AG08396 (cell line): ENCODE measurements at places on chromosomes 2 and 18.

DNA sequence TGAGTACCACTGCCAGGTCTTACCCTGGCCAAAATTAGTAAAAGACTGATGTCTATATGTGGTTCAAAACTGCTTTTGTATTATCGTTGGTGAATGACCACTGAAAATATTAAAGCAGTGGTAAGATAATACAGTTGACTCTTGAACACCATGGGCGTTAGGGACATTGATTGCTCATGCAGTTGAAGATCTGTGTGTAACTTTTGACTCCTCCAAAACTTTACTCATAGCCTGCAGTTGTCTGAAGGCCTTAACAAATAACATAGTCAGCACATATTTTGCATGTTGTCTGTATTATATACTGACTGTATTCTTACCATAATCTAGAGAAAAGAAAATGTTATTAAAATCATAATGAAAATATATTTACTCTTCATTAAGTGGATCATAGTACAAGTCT is 5.8 kb upstream of the ANKRD12 start:
- no peak for DNase-seq

DNA sequence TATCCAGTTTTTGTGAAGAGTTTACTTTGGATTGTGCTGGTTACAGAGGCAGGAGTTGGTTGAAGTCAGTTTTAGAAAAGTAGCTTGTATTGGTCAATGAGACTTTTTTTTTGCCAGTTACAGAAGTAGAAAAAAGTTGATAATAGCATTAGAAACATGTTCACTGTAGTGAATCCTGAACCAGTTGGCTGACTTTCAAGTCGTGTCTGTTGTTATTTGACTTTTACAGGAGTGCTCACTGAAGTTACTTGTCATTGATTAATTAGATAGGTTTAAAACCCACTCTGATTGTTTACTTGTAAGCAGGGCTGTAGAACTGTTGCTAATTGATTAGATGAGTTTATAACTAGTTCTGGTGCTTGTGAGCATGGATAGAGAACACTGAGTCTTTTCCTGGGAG is 312.0 kb upstream of the VWC2L start:
- DNase-seq, result no peak

- DNase-seq, result no peak
Measured at GRCh38 chr2:120230515-120231471, 7.6 kb upstream of the TMEM185B start.

- no peak for DNase-seq
Measured at GRCh38 chr2:132583666-132584360, 86.2 kb downstream of the LYPD1 start.

GRCh38 chr2:28364610-28365009 is 28.0 kb upstream of the FOSL2 start:
- DNase-seq, result no peak

- DNase-seq, result no peak
Measured at GRCh38 chr2:1729242-1729641, 15.1 kb downstream of the PXDN start.

DNA sequence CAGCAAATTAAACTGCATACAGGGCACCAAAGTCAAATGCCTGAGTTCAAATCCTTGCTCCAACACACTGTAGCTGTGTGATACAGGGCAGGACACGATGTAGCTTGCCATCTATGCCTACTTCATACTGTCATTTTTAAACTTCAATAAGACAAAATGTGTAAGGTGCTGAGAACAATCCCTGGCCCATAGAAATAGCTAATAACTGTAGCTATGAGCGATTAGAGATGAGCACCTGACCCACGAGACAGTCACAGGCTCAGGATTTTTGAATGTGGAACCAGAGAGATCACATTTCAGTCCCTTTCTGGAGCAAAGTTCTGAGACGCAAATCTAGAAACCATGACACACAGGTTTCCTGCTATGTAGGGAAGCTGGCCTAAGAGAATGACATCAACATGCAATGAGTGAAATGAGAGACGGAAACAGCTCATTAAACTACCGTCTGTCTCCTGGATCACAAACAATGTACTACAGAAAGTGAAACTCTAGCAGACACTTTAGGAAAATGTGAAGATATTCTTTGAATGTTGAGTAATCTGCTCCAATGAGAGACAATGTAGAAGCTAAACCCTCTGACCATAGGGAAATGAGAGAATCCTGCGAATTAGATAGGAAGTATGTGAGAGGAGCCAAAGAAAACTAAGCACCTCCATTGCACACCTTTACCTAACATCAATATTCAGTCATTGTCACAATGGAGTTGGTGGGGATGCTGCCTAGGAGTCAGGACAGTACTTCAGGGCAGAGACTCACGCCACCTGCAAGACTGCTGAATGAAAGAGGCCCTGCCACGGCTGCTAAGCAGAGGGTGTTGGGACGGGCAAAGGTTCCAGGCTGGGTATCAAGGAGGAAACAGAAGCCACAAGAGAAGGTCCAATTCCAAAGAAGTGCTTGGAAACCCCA is 25.5 kb downstream of the B4GALT6 start:
- DNase-seq, result no peak

- DNase-seq, result no peak
Measured at GRCh38 chr18:59961070-59961469, 61.3 kb downstream of the PMAIP1 start.

DNA sequence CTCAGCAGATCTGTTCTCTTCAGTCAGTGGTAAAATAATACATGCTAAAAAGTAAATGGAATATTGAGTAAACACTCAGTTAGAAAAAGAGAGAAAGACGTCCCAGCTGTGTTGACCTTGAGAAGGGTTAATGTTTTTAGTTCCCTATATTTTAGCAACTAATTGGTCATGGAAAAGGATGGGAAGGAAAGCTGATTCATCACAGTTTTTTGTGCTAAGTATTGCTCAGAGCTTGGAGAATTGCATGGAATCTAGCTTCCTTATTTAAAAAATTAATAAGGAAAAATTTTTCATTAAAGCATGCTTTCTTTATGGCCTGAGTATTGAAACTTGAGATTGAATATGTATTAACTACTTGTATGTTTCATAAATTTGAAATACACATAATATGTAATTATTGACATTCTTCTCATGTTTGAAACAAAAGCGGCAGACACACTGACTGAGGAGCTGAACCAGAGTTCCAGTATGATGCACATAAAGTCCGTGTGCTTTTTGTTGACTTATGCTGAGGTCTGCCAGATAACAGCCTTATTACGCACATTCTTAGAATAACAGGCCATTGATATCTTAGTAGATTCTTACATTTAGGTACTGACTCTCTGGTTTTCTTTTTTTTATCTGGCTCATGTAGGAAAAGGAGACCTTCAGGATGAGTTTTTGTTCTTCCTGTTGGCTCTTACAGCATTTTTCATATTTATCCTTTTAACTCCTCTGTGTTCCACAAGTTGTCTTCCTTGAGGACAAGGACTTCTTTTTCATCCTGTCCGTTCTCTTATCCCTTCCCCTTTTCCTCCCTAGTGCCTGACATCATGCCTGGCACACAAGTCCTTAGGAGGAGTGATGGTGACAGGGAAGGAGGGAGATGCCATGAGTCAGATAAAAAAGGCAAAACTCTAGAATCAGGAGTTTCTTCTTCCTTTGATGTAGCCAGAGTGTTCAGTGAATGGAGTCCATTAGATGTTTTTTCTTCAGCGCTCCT is 194.1 kb downstream of the PTPRM start:
- no peak for DNase-seq

- DNase-seq, result no peak
Measured at GRCh38 chr2:30223413-30223874, 7.9 kb upstream of the LBH start.

DNA sequence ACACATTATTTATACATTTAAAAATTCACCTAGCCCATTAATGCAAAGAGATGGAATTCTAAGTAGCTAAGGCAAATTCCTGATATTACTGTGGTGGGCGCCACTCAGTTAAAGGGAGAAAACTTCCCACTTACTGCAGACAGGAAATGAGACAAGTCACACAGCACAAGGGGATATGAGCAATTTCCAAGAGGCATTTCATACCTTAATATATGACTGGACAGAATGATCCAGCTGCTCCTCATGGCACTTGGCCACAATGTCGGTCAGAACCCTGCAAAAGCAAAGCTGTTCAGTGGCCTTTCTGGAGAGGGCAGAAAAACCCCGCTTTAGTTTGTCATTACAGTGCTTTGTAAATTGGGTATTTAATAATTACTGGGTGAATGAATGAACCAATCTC is 121.4 kb upstream of the CCDC195 start:
- DNase-seq, result peak; percentile 63

GRCh38 chr18:48292229-48292628 is 117.0 kb downstream of the ZBTB7C start:
- no peak for DNase-seq

DNA sequence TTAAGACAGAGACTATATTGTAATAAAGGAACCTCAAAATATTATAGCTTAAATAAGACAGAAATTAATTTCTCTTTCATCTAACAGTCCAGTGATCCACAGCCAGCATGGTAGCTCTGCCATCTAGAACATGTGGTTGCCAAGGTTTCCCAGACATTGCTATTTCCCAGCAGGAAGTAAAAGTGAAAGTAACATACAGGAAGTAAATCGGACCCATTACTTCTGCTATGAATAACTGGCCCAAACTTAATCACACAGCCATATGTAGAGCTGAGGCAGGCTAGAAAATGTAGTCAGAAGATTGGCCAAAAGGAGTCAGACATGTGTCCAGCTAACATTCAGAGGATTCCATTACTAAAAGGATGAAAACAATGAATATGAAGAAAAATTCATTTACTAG is 71.0 kb downstream of the NOL4 start:
- DNase-seq, result no peak

DNA sequence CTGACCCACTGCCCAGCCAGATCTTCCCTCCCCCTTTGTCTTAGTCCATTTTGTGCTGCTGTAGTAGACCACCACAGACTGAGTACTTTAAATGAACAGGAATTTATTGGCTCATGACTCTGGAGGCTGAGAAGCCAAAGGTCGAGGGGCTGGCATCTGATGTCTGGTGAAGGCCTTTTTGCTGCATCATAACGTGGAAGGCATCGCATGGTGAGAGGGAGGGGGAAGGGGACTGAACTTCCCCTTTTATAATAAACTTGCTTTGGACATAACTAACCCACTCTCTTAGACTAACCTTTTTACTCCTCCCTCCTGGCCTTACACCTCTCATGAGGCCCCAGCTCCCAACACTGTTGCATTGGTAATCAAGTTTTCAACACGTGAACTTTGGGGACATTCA is 83.8 kb downstream of the MAP4K4 start:
- DNase-seq, result no peak

GRCh38 chr2:86226636-86227520 is 27.6 kb downstream of the MRPL35 start:
- no peak for DNase-seq

GRCh38 chr2:273333-273732 is 8.6 kb downstream of the ACP1 start:
- DNase-seq, result no peak

GRCh38 chr2:226905718-226906117 is 69.9 kb downstream of the RHBDD1 start:
- DNase-seq, result no peak

GRCh38 chr2:15279201-15279876 is 281.8 kb downstream of the NBAS start:
- DNase-seq, result no peak

DNA sequence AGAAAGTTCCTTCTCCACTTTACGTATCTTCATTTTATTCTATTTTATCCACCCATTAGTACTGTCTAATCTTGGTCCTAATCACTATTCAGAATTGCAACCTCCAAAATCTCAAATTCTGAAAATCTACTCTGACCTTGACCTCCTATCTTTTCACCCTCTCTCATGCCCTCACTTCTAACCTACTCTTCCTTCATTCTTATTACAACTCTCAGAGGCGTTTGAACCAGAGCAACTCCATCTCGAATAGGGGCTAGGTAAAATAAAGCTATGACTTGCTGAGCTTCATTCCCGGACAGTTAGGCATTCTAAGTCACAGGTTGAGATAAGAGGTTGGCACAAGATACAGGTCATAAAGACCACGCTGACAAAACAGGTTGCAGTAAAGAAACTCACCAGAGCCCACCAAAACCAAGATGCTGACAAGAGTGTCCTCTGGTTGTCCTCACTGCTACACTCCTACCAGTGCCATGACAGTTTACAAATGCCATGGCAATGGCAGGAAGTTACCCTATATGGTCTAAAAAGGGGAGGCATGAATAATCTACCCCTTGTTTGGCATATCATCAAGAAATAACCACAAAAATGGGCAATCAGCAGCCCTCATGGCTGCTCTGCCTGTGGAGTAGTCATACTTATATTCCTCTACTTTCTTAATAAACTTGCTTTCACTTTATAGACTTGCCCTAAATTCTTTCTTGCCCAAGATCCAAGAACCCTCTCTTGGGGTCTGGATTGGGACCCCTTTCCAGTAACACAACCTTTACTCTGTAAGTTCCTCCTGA is 11.4 kb downstream of the CCDC88A start:
- no peak for DNase-seq

GRCh38 chr2:52369178-52369577 is 1337.2 kb upstream of the NRXN1 start:
- DNase-seq, result no peak

DNA sequence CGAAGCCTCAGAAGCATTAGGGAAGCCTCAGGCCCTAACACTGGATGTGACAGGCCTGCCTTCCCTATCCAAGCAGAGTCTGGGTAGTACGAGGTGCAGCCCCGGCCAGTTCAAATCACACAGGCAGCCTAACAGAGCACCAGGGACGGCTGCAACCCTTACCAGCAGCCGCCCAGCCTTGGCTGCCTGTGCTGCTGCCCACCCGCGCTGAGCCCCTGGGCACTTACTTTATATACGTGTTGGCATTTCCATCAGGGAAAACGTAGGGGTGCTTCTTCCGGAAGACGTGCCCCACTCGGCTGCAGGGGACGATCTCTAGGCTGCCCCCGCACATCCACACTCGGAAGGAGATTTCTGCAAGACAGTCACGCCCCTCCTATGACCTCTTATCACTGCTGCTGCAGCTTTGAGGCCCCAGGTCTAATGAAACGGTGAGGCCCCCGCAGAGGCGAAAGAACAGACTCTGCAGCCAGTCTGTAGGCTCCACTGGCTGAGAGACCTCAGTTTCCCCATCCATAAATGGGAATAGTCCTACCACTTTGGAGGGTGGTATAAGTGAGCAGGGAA is 124.7 kb upstream of the CAPN13 start:
- no peak for DNase-seq

DNA sequence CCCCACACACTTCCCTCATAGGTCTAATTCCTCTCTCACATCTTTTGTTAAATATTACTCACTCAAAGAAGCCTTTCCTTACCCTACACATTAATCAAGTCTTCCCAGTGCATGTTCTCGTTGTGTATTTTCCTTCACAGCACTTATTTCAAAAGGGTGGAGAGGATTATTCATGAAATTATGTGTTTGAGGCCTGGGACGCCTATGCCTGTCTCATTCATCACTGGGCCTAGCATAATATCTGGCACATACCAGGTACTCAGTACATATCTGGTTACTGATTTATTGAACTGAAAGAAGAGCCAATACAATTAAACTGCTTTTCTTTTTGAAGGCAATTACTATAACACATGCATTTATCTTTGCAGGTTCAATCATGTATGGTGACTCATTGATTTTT is 15.1 kb upstream of the MALL start:
- no peak for DNase-seq

GRCh38 chr2:51510303-51510702 is 478.4 kb upstream of the NRXN1 start:
- DNase-seq, result no peak

GRCh38 chr2:165594231-165594934 is 124.9 kb downstream of the CSRNP3 start:
- no peak for DNase-seq

GRCh38 chr18:7676253-7676873 is 109.2 kb downstream of the PTPRM start:
- DNase-seq, result no peak

GRCh38 chr2:199662255-199662654 is 188.7 kb downstream of the FTCDNL1 start:
- DNase-seq, result no peak
